Neuronal stem cell (in vitro differentiated cells): ENCODE measurements at places on chromosomes 2 and 18.

- DNase-seq: no peak
Measured at GRCh38 chr2:145958611-145959010, 1438.7 kb upstream of the ZEB2 start.

- DNase-seq: no peak
Measured at GRCh38 chr18:54416436-54416835, 58.7 kb downstream of the C18orf54 start.

- no peak for DNase-seq
Measured at GRCh38 chr18:23924813-23925212, 89.7 kb upstream of the TTC39C start.

DNA sequence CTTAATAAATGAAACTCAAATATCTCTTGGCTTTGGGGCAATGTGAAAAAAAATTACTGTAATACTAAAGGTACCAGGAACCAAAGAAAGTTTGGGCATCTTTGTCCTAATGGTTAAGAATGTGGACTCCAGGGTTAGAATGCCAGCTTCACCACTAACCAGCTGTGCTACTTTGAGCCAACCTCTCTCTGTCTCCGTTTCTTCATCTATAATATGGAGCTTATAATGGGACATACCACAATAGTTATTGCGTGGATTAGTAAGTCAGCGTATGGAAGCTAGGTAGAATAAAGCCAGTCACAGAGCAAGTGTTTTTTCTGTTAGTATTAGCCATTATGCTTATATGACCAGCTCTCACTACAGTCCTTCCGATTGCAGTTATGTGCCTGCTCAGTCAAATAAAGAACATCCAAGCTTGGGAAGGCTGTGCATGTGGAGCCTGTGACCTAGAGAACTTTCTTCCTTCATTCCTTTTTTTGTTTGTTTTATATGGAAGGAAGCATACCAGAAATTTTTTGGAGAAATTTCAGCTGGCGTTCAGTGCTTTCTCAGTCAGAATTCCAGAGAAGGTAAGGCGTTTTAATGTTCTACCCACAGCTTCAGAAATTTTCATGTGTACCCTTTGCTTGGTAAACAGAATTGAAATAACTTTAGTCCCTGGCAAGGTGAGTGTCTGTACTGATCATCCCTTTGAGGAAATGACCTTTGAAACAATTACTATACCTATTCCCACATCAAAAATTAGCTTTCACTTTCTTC is 114.0 kb upstream of the RND3 start:
- DNase-seq: no peak
